ENCODE measurements at places on chromosomes 16 and 17.
A peak's percentile ranks its signal among the peaks of the same experiment; 100 is the strongest.

DNA sequence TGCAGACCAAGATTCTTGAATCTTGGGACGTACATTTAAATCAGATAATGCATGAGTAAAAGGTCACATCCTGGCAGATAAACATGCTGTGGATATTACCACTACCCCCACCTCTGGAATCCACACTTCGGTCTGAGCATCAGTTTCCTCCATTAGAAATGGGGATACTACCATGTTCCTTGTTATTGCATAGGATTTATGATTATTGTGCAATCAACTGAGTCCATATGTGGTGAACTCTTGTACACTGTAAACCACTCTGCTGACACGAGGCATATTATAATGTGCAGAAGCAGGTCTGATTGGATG is 108.7 kb downstream of the VAT1L start:
- no peak overlapping the region for H3K27ac ChIP-seq
- H3K4me1 ChIP-seq = no peaks in the 10 kb centered on the region
- H3K36me3 ChIP-seq = no peaks in the 10 kb centered on the region
- no peak for DNase-seq

GRCh38 chr16:29994600-29995323 is 655 bp downstream of the HIRIP3 start:
- DNase-seq = no peak
- peak overlapping the region; percentile 96 for H3K27ac ChIP-seq
- H3K27me3 ChIP-seq = no peaks in the 10 kb centered on the region
- H3K4me1 ChIP-seq = peaks cover 40% of the 10 kb centered on the region

DNA sequence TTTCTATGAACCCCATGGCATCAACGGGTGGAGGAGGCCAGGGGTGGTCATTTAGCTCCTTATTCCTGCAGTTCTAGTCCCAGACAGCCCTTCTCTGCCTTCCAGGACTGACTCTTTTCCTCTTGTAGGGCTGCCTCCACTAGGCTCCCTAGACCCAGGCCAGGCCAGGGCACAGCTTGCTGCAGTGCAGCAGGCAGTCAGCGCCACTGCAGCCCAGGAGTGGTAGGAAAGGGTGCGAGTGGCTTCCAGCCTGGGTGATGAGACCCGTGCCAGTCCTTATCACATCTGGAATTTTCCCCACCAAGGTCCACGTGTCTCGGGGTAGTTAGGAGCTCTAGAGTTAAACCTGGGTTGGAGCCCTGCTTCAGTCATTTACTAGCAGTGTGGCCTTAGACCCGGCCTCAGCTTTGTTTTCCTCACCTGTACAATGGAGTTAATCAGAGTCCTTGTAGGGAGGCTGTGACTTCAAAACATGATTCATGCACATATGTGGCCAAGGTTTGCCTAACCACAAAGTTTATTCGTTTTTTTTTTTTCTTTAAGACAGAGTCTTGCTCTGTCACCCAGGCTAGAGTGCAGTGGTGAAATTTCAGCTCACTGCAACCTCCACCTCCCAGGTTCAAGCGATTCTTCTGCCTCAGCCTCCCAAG is 4.7 kb downstream of the SLC5A11 start:
- no peak overlapping the region for H3K4me3 ChIP-seq
- no peak overlapping the region for H3K27ac ChIP-seq
- H3K4me1 ChIP-seq = no peaks in the 10 kb centered on the region
- no peak for DNase-seq
- no peaks in the 10 kb centered on the region for H3K36me3 ChIP-seq

- H3K27ac ChIP-seq = no peak overlapping the region
- H3K27me3 ChIP-seq = no peaks in the 10 kb centered on the region
- no peak for DNase-seq
These were observed 29.7 kb upstream of the KRT17 start for GRCh38 chr17:41653892-41654677.

GRCh38 chr16:73323880-73324279 is 276.0 kb upstream of the ZFHX3 start:
- no peak overlapping the region for H3K27ac ChIP-seq
- H3K27me3 ChIP-seq = no peaks in the 10 kb centered on the region
- no peak for DNase-seq
- peaks cover 2% of the 10 kb centered on the region for H3K36me3 ChIP-seq

DNA sequence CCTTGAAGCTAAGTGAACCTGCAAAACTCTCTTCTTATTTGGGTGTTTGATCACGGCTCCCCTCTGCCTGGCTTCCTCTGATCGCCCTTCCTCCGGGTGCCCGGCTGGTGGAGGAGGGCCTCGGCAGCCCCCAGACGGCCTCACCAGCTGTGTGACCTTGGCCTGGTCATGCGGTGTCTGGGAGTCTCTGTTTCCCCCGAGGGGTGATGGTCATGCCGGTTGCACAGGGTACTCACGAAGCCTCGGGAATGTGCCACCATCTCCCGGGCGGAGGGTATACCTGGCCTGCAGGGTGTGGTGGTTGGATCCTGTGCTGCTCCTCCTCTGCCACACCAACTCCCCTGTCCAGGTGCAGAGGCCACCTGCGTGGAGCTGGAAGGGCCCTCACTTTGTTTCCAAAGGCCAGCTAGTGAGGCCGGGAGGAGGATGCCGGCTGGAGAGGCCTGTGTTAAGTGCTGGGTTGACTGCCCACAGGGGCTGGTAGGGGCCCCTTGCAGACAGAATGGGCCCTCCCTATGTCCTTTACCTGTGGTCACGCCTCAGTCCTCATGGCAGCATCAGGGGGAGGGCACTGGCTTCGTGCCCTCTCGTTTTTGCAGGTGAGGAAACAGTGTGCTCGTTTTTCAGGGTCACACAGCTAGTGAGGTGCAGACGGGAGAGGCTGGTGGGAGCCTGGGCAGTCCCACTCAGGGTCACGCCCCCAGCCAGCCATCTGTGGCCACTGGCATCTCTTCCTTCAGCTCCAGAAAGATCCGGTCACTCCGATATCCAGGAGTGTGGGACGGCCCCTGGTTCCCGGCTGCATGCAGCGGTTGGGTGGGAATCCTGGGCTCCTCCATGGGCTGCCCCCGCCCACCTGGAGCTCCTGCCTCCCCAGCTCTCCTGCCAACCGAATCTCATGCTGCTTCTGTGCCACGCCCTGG is 148.5 kb upstream of the GSE1 start:
- H3K4me1 ChIP-seq = peaks cover 9% of the 10 kb centered on the region
- H3K36me3 ChIP-seq = no peaks in the 10 kb centered on the region
- no peak overlapping the region for H3K27ac ChIP-seq
- peaks cover 48% of the 10 kb centered on the region for H3K27me3 ChIP-seq
- DNase-seq = no peak

DNA sequence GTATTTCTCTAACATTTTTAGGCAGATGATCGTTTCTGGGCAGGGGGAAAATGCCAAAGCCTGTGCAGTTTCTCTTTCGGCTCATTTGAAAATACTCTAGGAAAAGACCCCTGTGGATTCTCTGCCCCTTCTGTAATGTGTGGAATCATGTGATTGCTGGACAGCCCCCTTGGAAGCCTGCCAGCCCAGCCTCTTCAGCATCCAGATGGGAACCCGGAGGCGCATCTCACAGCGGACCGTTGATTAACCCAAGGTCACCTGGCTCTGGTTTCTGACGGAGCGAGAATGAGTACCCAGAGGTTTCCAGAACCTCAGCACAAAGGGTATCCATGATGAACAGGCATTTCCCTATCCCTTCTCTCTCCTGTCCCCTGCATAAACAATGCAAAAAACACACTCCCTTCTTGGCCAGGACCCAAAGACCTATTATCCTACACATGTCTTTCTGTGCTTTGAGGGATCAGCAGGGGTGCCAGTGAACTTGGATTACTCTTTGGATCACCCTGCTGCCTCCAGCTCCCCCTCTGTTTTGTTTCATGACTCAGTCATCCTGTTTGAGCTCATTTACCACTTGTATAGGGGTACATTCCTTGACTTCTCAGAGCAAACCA is 957.1 kb upstream of the RBFOX1 start:
- DNase-seq = no peak
- no peaks in the 10 kb centered on the region for H3K36me3 ChIP-seq
- no peaks in the 10 kb centered on the region for H3K27me3 ChIP-seq
- H3K4me1 ChIP-seq = no peaks in the 10 kb centered on the region
- H3K27ac ChIP-seq = no peak overlapping the region

- no peak for DNase-seq
- H3K4me1 ChIP-seq = no peaks in the 10 kb centered on the region
- H3K4me3 ChIP-seq = no peak overlapping the region
- H3K27ac ChIP-seq = no peak overlapping the region
- peaks cover 1% of the 10 kb centered on the region for H3K36me3 ChIP-seq
These were observed 36.4 kb upstream of the CES5A start for GRCh38 chr16:55911616-55912015.

DNA sequence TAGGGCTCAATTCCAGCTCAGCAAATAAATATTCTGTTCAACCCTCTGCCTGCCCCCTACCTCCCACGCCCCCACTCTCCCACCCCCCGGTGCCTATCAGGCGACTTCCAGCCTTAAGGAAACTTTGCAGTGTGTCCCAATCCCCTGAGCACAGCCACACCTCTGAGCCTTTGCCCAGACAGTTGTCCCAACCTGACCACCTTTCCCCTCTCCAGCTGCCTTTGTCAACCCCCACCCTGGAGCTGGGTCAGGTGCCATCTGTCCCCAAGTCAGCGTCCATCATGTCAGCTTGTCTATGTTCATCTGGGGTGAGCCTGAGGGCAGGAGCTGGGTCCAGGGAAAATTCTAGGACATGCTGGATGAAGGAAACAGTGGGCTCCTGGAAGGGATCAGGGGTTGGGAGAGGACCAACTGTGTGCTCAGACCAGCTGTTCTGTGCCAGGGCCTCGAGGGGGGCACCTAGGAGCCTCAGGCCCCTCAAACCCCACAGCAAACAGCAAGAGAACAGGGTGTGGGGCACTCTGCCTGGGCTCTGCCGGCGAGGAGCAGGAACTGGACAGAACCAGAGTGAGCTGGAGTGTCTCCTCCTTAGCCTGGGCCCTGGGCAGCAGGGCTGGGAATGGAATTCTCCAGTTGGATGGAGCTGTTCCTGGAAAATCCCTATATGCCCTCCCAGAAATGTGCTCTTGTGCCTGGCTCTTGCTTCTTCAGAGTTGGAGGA is 17.8 kb downstream of the CDH16 start:
- H3K27me3 ChIP-seq = no peaks in the 10 kb centered on the region
- H3K27ac ChIP-seq = no peak overlapping the region
- no peak overlapping the region for H3K4me3 ChIP-seq
- H3K36me3 ChIP-seq = no peaks in the 10 kb centered on the region
- DNase-seq = no peak

GRCh38 chr16:88696441-88696840 is 9.8 kb downstream of the RNF166 start:
- no peak for DNase-seq
- peaks cover 20% of the 10 kb centered on the region for H3K4me1 ChIP-seq
- no peak overlapping the region for H3K4me3 ChIP-seq
- no peaks in the 10 kb centered on the region for H3K27me3 ChIP-seq

DNA sequence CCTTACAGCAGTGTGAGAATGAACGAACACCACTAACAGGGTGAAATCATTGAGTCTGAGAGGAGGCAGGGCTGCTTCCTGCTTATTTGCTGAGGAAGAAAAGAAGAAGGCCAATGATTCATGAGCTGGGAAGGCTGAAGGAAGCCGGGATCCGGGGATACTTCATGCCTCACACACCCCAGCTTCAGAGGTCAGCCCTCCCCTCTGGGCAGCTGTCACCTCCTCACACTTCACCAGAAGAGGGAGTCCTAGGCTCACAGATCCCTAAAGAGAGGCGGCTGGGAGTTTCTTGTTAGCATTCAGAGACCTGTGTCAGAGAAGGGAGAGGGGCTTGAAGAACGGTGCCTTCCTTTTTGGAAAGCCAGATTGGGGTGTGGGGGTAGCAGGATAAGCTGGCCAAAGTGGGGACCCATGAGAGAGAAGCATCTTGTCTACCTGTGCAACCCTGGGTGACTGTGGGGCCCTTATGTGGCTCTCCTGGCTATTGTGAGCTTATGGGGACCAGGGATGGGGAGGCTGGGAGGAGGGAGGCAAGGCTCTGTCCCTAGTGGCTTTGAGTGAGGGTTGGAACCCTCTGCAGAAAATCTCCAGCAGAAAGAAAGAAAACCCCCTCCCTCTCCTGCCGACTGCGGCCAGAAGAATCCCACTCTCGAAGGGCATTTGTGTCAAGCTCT is 94.6 kb downstream of the RGS9 start:
- H3K36me3 ChIP-seq = peaks cover 2% of the 10 kb centered on the region
- no peak overlapping the region for H3K27ac ChIP-seq
- no peaks in the 10 kb centered on the region for H3K27me3 ChIP-seq
- no peak for DNase-seq
- H3K4me3 ChIP-seq = no peak overlapping the region

DNA sequence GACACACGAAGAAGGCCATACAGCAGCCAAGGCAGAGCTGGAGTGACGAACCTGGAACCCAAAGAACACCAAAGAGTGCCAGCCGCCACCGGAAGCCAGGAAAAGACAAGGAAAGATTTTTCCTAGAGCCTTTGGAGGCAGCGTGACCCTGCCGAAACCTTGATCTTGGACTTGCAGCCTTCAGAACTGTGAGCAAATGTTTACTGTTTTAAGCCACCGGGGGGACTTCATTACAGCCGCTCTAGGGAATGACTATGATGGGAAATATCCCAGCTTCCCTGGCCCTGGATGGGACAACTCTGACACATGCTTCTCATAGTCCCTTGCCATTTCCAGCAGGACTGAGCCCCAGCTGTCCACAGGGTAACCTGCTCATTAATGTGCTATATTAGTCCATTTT is 270.6 kb downstream of the HAPSTR1 start:
- no peaks in the 10 kb centered on the region for H3K36me3 ChIP-seq
- no peaks in the 10 kb centered on the region for H3K27me3 ChIP-seq
- no peak overlapping the region for H3K27ac ChIP-seq
- no peak for DNase-seq

GRCh38 chr17:74239172-74239571 is 25.8 kb downstream of the TTYH2 start:
- no peaks in the 10 kb centered on the region for H3K4me1 ChIP-seq
- no peak overlapping the region for H3K4me3 ChIP-seq
- H3K27ac ChIP-seq = no peak overlapping the region
- DNase-seq = no peak
- peaks cover 3% of the 10 kb centered on the region for H3K36me3 ChIP-seq

DNA sequence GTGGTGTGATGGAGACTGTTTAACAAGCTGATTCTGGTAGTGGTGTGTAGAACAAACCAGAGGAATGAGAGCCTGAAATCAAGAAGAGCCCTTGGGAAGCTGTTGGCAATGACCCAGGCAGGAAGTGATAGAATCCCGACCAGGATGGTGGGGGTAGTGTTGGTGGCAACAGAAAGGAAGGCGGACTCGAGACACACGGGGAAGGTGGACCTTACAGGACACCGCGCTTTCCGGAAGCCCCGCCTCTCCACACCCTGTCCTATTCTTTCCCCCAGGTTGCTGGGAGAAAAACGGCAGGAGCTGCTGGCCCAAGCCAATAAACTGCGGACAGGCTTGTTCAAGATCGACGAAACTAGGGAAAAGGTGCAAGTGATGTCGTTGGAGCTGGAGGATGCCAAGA is 30.0 kb upstream of the KDM6B start:
- H3K4me3 ChIP-seq = no peak overlapping the region
- no peaks in the 10 kb centered on the region for H3K4me1 ChIP-seq
- peaks cover 76% of the 10 kb centered on the region for H3K27me3 ChIP-seq
- H3K36me3 ChIP-seq = no peaks in the 10 kb centered on the region
- DNase-seq = no peak

Measured in central memory CD8-positive, alpha-beta T cell (primary cell).